ENCODE measurements at places on chromosomes 7 and 10.

DNA sequence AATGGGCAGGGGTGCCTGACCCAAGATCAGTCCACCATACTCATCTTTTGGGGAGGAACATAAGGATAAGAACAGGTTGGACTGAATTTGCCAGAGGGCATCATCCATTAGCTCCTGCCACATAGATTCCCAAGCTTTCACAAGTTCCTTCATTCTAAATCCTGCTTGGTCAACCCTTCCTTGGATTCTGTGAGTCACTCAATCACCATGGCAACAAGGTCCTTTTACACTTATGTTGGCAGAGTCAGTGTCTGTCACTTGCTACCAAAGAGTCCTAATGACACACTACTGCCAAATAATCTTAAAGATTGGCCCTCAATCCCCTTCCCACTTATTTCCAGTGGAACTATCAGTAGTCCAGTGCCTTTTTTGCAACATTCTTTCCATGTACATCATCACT is 5.0 kb upstream of the LGI1 start:
- DNase-seq, result peak; percentile 74

- no peak for DNase-seq
These were observed 79.8 kb upstream of the PHYHIPL start for GRCh38 chr10:59096631-59097030.

DNA sequence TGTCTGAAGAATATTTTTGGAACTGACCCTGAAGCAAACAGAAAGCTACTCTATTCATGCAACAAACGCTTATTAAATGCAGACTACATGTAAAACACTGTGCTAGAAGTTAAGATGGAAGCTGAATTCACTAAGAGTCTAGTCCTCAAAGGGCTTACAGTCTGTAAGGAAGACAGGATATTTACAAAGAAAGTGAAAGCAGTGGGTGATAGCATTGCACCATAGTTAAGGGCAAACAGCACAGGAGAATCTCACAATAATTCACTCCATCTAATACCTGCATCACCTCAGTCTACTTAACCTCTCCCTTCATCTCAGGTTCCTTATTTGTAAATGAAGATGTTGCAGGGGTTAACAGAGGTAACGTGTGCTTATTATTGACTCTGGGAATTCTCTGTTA is 360.0 kb upstream of the AOAH start:
- no peak for DNase-seq

- DNase-seq, result no peak
These were observed 897.2 kb downstream of the CNTNAP2 start for GRCh38 chr7:147013825-147014224.

GRCh38 chr7:131602994-131603372 is 46.6 kb upstream of the PODXL start:
- no peak for DNase-seq

DNA sequence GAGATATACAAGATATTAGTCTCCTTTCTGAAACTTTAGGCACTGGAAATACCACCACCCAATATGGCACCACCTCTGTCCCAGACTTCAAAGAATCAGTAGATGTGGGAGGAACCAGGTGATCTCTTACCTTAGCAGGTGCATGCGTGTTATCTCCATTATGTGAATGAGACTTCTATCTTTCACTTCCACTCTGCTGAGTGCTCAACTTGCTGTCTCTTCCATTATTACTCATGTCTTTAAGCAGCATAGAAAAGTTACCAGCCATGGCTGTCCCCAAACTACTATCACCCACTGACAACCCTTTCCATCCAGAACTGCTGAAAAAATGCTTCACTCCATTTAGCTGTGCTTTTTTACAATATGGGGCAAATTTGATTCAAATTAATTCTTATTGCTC is 101.5 kb upstream of the PRSS1 start:
- no peak for DNase-seq

DNA sequence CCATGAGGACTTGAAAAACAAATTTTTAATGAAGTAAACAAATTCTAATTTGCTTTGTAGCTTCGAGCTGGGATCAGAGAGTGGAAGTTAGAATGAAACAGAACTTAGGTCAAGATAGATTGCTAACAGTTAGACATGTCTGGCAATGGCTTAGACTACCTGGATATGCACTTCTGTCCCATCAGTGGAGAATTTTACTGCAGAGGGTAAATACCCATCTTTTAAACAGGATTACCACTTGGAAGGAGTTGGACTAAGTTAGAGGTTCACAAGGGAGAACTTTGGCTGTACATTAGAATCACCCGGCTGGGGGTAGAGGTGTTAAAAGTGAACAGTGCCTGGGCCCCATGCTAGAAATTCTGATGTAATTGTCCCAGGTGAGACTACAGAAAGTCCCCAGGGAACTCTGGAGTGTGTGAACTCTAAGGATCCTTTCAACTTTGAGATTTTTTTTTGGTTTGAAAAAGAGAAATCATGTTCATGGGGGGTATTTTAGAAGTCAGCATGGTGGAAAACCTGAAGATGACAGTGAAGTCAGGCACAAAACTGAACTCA is 35.5 kb downstream of the ENTPD1 start:
- DNase-seq, result no peak

Measured in PC-3 (cell line).